Posterior vena cava (tissue), 2 donors: ENCODE measurements at places on chromosomes 7 and 10. TPM values are rescaled to one million over a fixed set of nuclear protein-coding genes. Genes with fewer than 3 reads are reported as not detected.

Gene ZNF398
- 10.3 TPM for total RNA-seq

Gene SPDYE16
- 0.10 TPM for total RNA-seq

Gene DGKI
- 2.4 TPM for total RNA-seq

Gene UTF1
- total RNA-seq = not detected

Gene TMEM178B
- total RNA-seq = 1.00 TPM

Gene ACTL6B
- total RNA-seq = not detected

Gene PANK1
- total RNA-seq = 1.5 TPM

Gene CABCOCO1
- 1.4 TPM for total RNA-seq

Gene ANXA8L1
- not detected for total RNA-seq

Gene ATRNL1
- 1.4 TPM for total RNA-seq

Gene PIK3CG
- 4.7 TPM for total RNA-seq

Gene LGI1
- 2.6 TPM for total RNA-seq

Gene DMTF1
- 63.6 TPM for total RNA-seq

Gene HABP2
- total RNA-seq = not detected

Gene GALNT11
- total RNA-seq = 27.4 TPM

Gene ZSCAN25
- 12.4 TPM for total RNA-seq

Gene OR9A2
- not detected for total RNA-seq

Gene NPFFR1
- not detected for total RNA-seq

Gene IGFBP1
- total RNA-seq = not detected

Gene ARHGEF35
- total RNA-seq = 5.4 TPM

Gene CYP3A4
- total RNA-seq = not detected

Gene CPA4
- 0.37 TPM for total RNA-seq

GRCh38 chr10:58517081-58517480 is 4.4 kb downstream of the BICC1 start:
- no peak for DNase-seq

GRCh38 chr10:65518379-65518778 is 1407.5 kb upstream of the LRRTM3 start:
- no peak for DNase-seq

DNA sequence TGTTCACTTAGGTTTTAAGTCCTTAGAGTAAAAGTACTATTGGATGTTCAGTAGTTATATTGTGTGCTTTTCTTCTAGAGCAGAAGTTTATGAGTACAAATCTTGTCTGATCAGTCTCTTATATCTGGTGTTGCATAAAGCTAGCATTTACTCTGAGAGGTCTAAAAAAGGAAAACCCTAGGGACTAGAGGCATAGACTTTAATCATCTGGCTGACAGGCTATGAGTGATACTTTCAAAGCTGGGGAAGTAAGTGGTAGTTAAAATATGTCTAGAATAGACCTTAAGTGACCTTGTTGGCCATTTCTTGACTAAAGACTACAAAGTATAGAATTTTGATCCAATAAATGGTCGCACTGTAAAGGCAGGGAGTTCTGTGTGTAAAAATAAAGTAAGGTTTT is 32.9 kb upstream of the PHYHIPL start:
- no peak for DNase-seq

DNA sequence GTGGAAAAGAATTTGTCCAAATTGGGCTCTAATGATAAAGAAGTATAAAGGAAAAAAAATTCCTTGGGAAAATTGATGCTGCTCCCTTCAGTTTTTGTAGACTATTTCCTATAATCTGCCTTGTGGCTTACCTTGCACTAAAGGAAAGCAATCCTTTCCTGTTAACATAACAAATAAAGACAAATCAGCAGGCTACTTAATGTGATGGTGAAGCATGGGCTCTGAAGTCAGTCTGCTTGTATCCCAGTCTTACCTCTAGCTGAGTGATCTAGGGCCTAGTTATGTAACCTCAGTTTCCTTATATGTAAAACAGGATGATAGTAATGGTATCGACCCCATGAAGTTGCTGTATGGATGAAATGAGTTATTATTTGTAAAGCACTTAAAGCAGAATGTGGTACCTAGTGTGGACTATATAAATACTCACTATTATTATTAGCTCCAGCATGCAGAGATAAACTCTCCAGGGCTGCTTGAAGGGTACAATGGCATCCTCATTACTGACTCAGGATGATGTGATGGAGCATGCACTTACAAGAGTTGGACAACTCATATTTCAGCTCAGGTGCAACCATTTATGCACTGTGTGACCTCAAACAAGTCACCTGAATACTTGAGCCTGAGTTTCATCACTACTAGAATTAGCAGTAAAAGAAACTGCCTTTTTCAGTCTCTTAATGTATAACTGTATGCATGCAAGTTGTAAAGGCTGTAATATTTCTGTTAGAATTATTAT is 156.1 kb downstream of the DKK1 start:
- DNase-seq = no peak

GRCh38 chr10:108385963-108386362 is 1221.5 kb upstream of the SORCS1 start:
- DNase-seq = no peak

GRCh38 chr7:145839814-145840213 is 276.8 kb upstream of the CNTNAP2 start:
- no peak for DNase-seq

DNA sequence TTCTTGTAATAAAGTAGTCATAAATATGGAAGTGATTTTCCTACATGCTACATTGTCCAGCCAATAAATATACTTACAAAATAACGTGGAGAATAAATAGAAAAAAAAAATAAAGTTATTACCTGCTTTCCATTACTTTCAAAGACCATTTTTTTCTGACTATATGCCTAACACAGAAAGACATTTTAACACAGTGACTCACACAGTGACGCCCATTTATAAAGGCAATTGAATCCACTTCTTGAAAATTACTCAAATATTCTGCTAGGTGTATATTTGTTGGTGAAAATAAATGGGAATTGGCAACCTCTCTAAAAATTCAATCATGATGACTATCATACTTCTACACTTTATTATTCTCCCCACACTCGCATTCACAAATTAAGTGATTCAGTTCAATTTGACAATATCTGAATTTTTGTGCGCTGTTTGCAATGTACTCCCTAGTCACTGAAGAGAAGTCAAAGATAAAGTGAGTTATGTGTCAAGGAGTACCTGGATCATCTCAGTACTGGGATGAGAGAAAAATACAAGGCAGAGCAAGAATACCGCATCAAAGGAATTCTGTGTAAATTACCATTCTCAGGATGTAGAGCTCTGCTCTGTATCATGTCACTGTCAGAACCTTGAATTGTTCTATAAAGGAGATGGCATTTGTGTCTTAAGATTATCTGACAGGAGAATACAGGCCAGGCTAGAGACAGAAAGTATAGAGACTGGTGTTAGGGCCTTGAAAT is 642.7 kb downstream of the IPMK start:
- no peak for DNase-seq

GRCh38 chr7:142910031-142910433 is 23.5 kb downstream of the TRPV5 start:
- no peak for DNase-seq

DNA sequence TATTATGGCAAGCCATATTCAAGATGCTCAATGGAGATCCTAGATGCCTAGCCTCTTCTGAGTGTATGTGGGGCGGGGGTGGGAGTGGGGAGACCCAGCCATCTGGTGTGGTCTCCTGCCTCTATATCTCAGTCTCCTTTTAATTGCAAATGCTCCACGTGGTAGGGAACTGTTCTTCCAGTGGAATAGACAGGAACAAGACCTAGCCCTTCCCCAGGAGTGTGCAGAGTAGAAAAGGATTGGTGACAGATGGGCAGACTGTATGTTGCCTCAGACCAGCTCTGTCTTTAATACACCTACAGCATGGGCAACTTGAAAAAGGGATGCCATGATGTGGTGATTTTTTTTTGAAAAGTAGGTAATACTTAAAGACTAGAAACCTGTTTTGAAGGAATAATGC is 12.6 kb downstream of the CYP3A5 start:
- no peak for DNase-seq

DNA sequence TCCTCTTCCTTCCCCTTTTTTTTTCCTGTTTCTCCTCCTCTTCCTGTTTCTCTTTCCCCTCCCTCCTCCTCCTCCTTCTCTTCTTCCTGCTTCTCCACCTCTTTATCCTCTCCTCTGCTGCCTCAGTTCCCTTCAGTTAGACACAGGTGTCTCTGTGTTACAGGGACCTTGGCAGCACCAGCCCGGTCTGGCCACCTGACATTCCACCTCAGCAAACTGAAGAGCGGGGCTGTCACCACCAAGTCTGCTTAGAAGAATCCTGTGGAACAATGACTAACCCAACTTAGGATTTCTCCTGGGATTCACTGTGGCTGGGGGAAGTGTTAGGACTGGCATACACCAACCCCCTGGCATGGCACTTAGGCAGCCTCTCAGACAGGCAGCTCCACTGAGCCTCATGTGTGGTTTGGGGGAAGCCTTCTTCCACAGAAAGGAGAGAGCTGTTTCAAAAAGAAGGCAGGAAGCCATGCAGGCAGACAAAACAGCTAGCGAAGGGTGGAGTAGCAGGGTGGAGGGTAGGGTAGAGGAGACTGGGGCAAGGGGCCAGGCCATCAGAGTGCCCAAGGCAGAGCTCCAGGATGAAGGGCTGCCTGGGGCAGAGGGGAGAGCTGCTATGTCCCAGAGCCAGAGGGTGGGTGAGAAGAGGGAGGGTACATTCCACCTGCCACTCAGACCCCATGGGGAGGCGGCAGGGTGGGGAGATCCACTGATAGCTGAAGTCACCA is 13.2 kb upstream of the GDF10 start:
- DNase-seq = no peak

DNA sequence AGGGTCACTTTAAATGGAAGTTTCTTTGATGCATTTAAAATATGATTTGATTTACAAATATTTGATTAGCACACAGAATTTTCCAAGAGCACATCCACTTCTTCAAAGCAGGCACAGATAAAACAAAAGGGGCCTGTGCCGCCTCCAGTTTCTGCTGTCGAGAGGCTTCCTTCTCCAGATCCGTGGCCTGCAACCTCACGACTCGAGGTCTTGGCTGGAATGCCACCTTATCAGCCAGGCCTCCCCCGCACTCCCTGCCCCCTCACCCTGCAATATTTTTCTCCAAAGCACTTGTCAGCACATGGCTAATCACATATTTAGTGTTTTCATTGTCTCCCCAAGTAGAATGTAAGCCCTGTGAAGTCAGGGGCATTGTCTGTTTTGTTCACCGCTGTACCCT is 12.5 kb downstream of the PYROXD2 start:
- DNase-seq = no peak

DNA sequence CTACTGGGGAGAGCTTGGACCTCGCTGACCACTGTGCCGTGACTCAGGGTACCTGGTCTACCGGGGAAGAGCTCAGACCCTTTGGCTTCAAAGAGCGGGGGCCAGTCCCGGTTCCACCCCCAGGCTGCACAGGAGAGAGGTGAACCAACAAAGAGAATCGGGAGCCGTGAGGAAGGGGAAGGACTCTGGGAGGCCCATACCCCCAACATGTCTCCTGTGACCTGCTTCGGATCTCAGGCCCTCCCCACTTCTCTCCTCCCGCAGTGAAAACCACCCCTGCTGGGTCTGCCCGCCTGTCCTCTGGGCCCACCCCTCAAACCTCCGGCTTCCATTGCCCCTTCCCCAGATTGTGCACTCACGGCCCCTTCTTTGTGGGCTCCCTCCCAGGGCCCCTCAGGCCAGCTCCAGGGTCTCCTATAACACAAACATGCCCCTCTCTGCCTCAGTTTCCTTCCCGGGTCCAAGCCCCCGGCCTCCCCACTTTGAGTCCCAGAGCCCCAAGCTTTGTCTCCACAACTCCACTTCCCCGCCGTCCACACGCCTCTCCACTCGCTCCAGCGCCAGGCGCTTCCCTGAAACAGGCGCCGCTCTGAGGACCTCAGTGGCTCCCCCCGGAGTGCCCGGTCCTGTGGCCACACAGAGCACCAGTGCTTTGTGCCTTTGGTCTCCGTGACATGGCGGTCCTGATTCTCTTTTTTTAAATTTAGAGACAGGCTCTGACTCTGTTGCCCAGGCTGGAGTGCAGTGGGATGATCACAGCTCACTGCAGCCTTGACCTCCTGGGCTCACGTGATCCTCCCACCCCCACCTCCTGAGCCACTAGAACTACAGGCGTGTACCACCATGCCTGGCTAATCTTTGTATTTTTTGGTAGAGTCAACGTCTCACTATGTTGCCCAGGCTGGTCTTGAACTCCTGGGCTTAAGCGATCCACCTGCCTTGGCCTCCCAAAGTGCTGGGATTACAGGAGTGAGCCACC is 7.5 kb upstream of the INTS1 start:
- DNase-seq = no peak

- DNase-seq = no peak
These were observed 12.7 kb upstream of the DOCK1 start for GRCh38 chr10:126892226-126893175.

GRCh38 chr7:36863901-36864701 is 139.8 kb upstream of the AOAH start:
- DNase-seq = no peak

- peak; percentile 76 for DNase-seq
These were observed 98.2 kb downstream of the TNS3 start for GRCh38 chr7:47483604-47484273.

DNA sequence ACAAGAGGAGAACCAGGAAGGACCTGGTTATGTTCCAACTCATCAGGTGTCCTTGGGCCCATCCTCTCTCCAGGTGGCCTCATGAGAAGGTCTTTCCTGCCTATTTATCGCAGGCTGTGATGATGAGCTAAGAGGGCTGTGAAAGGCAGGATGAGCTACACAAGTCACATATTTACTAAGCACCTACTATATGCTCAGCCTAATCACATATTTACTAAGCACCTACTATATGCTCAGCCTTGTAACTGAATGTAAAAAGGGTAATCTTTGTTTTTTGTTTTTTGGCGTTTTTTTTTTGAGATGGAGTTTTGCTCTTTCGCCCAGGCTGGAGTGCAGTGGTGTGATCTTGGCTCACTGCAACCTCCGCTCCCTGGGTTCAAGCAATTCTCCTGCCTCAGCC is 44.2 kb upstream of the NPFFR1 start:
- no peak for DNase-seq

GRCh38 chr10:15395935-15396334 is 24.8 kb upstream of the FAM171A1 start:
- no peak for DNase-seq

- no peak for DNase-seq
These were observed 19.5 kb upstream of the DLG5 start for GRCh38 chr10:77946084-77946483.

GRCh38 chr7:86773309-86773708 is 129.6 kb downstream of the GRM3 start:
- DNase-seq = no peak

DNA sequence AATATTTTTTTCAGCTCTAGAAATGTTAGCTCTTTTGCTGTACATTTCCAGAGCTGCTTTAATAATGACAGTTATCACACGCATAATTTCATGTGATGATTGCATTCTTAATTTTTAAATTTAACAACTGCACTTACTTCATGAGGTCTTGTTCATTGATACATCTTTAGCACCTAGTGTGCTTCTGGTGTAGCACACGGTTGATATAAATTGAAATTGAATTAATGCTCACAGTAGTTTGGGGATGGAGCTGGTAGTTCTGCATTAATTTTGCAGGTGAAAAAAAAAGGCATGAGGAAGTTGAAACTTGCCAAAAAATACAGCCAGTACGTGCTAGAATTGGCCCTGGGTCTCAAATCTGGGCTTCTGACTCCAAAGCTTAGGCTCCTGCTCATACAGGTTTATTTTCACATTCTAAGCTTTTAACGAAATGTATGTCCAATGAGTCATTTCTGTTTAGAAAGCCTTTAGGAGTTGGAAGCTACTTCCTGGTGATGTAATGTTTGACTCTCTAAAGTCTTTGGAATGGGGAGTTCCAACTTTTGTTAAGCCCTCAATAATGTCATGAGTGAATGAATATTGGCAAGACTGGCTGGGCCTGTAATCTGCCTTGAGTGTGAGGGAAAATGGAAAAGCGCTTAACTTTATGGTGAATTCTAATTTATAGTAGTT is 62.5 kb downstream of the DAGLB start:
- DNase-seq = no peak
